Bone marrow (tissue), 2 donors: ENCODE measurements at places on chromosomes 2 and 18.

DNA sequence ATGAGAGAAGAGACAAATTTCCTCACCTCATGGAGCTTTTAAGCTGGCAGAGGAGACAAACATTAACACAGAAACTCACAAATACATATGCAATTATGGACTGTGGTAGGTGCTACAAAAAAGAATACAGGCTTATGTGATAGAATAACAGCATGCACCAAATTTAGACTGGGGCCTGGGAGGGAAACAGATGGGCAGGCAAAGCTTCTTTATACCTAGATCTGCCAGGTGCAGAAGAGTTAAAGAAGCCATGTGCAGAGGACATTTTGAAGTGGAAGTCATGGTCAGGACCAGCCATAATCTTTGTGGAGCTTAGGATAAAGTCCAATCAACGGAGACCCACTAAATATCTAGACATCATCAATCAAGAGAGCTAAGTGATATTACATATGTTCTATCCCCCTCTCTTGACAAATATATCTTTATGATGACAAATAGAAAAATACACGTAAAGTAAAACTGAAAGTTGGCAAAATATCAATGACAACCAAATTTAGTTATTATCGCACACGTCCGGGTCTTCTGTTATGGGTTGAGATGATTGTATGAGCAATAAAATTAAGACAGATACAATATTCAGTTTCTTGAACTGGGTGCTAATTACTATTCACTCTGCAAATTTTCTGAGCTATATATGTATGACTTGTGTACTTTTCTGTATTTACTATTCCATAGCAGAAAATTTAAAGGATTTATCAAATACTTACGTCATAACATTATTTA lies 44.1 kb downstream of the CD28 start:
- no peak for DNase-seq

DNA sequence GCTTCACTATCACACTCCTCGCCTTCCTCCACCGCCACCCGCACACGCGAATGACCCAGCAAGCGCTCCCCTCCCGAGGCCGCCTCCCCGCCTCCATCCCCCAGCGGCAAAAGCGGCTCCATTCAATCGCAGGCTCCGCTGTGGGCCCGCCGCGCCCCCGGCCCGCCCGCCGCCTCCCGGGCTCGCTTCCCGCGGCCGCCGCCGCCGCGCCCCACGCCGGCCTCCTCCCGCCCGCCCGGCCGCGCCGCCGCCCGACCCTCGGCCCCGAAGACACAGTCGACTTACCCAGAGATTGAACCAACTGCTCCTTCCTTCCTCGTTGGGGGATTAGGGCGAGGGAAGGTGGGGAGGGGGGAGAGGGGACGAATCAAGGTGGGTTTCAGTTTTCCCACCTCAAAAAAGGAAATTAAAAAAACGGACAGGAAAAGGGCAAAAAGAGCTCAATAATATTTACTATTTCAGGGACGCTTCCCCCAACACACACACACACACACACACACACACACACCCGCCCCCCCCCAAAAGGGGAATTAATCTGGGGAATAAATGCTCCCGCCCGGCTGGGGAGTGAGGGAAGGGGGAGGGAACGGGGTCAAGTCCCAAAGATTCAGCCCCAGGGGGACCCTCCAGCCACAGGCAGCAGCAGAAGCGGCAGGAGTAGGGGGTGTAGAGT lies 743 bp downstream of the XPO1 start:
- DNase-seq, result peak; percentile 42

- DNase-seq, result no peak
These were observed 155.6 kb downstream of the TSN start for GRCh38 chr2:121911036-121911435.

DNA sequence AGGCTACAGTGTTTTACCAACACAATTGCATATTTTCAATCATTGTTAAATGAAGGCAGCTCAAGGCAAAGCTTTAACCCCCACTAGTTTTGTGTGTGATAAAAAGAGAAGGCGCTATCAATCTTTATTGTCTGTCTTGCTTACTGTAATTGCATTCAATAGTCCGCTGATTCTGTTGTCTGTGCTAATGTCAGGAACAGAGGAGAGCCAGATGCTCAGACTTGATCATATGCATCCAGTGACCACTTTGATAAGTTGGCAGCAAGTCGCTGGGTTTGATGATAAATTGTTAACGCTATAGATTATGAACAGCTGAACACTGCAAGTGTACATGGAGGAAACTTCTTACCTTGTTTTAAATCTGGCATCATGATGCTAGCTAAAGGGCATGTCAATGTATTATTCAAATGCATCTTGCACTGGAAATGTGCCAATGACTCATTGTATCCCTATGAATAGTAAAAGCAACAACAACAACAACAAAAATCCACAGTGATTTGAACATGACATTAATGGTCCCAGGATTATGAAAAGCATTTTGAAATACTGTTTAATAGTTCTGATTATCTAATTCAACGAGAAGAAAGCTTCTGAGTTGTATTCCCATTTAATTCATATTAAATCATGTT lies 423.5 kb upstream of the FANCL start:
- no peak for DNase-seq

DNA sequence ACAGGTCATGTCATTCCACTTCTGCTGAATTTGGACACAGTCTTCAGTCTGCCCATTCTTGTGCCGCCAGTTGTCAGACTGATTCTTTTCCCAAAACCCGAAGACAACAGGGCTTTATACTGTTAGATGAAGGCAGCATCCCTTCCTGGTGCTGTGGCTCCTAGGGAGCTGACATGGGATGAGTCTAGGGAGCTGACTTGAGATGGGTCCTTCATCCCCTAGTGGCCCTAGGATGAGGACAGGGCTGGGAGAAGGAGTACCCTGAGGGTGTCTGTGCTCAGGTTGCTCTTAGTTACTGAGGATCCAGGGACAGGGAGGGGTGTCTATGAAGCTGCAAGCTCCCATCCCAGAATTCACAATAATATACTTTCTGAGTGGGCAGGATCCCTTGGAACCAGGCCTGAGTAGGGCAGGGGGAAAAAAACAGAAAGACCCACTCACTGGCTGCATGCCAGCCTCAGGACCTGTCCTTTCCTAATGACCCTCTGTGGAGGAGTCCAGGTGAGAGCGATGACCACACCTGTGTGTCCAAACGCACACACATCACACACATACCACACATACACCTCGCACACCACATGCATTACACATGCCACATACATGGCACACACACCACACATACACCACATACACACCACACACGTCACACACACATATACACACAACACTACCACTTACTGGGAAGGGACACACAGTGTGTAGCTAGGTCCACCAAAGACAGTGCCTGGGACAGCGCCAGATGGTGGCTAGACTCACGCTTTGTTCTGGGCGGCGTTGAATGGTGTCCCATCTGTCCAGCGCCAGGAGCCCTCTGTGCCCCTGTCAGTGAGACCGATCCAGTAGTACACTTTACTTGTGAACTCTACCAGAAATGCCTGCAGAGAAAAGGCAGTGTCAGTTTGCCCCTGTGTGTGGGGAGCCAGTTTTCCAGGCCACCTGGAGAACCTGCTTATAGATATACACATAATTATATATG lies 11.1 kb downstream of the CLEC4F start:
- no peak for DNase-seq

DNA sequence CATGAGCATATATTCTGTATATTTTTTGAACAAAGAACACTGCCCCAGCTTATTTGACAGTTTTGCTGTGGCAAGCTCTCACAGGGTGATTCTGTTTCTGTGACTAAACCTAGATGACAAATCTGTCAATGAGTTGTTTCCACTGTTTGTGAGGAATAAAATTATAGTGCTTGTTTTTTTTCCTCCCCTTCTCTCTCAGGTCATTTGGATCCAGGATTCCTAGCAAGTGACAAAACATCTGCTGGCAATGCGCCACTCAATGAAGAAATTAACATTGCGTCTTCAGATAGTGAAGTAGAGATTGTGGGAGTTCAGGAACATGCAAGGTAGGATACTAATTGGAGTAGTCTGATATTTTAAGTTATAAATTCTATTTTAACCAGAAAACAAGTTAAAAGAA lies 149.3 kb downstream of the HAUS1 start:
- DNase-seq, result no peak

DNA sequence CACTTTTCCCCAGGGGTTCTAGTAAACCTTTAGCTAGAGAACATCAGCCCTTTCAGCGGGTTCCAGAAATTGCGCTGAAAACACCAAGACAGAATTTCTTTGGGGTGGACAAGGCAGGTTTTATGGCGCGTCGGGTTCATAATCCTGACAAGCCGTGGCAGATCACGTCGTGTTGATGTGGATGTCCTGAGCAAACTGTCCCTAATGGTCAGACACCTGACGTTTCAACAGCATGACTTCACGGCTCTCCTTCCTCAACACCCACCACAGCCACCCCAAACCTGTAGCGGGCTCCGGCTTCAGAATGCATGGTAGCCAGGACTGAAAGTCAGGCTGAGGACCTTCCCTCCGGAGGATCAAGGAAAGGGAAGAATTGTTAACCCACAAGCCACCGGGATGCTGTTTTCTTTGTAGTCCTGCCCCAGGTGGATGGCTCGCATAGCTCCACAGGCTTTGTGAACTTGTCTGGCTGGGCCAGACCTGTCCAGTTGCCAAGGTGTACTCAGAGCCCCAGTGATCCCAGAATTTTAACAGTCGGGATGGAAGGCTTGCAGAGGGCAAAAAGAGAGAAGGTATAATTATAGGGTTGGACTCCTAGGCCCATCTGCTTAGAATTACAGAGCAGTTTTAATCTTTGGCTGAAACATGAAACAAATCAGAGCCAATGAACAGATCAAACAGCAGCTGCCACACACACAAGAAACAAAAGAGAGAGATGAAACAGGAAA lies 1.5 kb downstream of the APCDD1 start:
- no peak for DNase-seq

- no peak for DNase-seq
These were observed 38.4 kb upstream of the BIN1 start for GRCh38 chr2:127145280-127145895.

DNA sequence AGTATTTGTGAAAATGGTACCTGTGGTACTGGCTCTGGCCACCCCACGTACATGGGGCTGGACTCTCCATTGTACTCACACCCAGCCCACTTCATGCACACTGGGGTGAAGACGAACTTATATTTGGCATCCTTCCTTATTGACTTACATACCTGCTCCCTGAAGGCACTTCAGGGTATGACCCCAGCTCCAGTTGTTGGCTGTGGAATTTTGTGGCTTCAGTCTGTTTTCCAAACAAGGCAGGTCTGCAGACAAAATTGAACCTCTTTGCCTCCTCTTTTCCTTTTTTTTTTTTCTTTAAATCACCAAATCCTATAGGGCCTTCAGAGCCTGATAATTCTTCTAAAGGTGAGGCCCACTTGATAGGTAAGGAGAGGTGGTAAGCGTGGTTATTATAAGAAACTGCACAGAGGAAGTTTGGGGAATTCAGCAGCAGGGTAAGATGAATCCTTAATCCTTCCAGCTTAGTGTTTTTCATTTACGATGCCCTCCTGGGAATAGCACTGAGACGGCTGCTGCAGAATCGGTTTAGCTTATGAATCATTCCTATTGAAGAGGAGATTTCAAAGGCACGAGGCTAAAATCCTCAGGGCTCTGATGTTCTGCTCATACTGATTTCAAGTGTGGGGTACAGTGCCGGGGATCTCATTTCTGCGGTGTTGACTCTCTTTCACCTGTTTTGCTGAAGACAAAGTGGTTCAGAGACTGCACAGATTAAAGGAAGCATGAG lies 55.2 kb downstream of the KIF5C start:
- no peak for DNase-seq

DNA sequence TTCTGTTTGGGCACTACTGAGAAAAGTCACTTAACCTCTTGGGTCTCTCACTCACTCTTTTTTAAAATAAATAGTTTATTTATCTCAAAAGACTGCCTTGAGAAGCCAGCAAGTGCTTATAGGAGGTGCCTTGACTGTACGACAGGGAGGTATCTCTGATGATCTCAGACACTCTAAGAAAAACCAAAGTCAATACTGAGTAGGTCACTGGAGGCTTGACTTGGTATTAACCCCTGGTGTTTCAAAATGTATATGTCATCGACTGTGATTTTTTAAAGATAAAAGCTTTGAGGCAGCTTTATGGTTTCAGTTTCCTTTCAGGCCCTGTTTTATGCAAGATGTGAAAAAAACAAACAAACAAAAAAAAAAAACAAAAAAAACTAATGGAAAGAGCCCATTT lies 33.7 kb downstream of the MREG start:
- DNase-seq, result no peak

DNA sequence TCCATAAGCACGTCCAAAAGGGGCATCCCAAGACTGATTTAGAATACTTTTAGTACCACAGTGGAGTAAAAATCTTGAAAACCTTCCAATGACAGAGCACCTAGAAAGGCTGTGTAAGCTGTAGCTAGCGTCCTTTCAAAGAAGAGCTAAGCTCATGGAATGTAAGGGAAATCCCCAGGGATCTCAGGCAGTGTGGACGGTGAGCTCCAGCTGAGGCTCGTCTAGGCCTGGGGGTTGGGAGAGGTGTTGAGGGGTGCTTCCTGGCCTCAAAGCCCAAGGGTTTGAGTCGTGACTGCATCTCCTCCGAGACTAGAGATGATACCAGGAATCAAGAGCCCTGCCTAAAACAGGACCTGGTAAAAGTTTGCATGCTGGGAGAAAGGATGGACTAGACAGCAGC lies 7.6 kb downstream of the CTIF start:
- DNase-seq, result no peak

GRCh38 chr18:76431437-76432273 lies 63.4 kb downstream of the ZNF516 start:
- DNase-seq, result no peak

DNA sequence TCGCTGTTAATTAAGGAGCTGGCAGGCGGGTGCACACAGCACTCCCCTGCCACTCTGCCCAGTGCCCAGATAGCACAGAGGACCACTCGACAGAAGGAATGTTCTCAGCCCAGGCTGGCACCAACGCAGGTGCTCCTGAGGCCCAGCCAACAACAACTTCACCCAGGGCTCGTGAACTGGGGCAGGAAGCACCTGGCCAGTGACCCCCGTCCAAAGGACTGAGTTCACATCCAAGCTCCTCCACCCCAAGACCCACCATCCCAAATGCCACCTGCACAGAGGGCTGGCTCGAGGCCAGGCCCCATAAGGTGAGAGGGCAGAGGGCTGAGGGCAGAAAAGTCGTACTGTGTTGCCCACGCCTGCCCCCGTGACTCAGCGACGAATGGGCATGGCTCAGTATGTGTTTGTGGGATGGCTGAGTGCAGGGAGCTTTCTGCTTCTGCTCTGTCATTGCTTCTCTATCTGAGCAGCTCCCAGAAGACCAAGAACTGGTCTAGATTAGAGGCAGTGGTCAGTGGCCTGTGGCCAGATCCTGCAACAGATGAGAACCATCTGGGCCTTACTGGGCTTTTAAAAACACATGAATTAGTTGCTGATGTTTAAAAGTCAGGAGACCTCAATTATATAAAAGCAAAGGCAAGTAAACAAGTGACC lies 68.4 kb downstream of the POLR1A start:
- DNase-seq, result peak; percentile 13
